NCI-H1930 (cell line): ENCODE measurements at places on chromosomes 7 and 10.

DNA sequence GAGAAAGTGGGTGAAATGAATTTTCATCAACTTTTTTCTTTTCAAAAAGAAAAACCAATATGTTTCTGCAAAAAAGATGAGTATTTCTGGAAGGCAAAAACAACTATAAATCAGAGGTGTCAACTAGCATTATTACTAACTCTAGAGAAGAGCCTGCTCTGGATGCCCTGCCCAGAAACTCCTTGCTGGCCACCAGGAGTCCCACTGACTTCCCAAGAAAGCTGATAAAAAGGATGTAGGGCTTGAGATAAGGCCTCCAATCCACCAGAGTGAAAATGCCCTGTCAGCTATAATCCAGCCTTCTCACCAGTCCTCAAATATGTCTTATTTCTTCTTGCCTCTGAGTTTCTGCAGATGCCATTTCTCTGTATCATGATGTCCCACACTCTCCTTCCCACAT is 16.7 kb upstream of the FZD1 start:
- DNase-seq = no peak

DNA sequence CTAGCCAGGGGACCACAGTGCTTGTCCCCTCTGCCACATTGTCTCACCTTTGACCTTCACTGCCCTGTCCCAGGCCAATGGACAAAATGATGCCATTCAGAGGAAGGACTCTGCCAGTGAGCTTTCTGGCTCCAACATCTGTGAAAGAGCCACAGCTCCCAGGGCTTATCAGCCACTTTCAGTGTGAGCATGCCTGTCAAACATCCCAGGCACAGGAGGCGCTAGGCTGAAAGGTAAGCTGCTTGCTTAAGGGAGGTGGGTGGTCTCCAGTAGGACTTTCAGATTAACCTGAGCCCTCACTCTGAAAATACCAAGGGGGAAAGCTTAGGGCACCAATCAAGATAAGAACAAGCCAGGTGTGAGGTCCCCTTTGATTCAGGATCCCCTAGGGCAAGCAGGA is 59.8 kb upstream of the GDF10 start:
- no peak for DNase-seq

DNA sequence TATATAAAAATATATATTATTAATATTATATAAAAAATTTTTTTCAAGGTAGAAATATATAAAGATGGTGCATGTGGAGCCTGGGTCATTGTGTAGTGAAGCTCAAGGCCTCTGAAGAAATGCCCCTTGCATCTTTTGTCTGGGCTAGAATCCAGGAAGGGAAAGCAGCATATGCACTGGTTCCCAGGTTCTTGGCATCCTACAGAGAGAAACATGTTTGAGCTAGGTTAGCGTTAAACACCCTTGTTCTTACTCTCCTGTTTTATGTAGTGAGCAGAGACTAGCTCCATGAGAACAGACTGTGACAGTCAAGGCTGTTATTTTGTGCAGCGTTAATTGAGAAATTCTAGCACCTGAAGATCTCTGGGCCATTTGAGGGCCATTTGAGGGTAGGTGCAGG is 116.1 kb downstream of the POM121L12 start:
- no peak for DNase-seq

GRCh38 chr10:15348579-15348978 is 22.5 kb downstream of the FAM171A1 start:
- no peak for DNase-seq

DNA sequence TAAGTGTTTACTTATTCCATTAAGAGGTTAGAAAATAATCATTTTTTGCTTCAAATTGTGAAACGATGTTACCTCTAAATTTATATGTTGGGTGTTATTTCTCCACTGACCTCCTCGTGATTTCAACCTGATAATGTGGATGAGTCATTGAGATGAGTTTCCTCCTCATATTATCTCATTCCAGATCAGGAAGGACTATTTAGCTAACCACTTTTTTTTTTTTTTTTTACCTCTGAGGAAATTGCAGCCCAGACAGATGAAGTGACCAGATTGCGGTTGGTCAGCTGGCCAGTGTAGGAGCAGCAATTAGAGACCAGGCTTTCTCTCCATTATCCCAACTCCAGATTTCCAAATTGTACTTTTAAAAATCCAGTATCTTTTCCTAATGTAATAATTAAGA is 248.7 kb downstream of the FZD1 start:
- DNase-seq = no peak

DNA sequence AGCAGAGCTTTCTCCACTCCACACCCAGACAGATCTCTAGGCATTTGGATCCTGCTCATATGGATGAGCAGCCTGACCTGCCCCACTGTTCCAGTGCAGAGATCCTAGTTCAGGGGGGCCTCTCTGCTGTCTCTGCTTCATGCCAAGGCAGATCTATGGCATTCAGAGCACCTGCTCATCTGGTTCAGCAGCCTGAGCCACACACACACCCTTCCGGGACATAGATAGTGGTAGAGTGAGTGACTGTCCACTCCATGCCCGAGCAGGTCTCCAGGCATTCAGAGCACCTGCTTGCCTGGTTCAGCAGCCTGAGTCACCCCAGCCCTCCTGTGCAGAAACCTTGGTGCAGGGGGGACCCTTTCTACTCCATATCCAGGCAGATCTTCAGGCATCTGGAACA is 54.3 kb upstream of the ZNF800 start:
- no peak for DNase-seq

GRCh38 chr7:71388181-71388580 is 256.2 kb downstream of the GALNT17 start:
- DNase-seq = no peak

DNA sequence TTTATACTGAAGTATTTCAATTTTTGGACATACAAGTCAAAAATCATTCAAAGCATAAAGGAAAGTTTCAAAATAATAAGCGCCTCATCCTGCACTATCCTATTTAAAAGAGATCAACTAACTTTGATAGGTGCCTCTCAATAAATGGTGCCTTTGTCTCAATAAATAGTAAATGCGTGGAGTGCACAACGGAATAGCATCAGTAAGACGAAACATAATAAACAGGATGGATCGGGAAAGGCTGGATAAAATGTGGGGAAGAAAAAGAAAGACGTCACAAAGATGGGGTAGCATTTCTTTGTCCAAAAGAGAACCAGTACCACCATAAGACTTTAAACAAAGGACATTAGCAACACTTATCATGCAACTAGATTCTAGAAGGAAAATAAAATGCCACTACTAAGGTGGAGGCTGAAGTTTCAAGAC is 571 bp upstream of the PRKAR2B start:
- no peak for DNase-seq

- no peak for DNase-seq
Observed at GRCh38 chr10:17682236-17682946, 38.4 kb downstream of the STAM start.

DNA sequence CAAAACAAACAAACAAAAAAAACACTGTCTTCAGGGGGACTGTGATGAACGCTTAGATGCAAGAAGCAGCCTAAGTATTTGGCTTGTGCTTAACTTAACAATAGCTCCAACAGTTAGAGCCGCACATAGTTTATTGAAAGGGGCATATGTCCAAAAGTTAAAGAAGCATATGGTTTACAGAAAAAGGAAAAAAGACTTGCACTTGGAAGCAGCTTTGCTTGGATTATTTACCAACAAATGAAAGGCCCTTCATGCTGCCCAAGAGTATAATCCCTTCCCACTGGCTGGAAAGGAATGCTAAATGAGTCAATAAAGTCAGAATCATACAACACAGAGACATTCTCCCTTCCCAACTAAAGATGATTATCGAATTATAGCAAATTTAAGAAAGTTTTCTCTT is 77.9 kb downstream of the GLI3 start:
- no peak for DNase-seq

DNA sequence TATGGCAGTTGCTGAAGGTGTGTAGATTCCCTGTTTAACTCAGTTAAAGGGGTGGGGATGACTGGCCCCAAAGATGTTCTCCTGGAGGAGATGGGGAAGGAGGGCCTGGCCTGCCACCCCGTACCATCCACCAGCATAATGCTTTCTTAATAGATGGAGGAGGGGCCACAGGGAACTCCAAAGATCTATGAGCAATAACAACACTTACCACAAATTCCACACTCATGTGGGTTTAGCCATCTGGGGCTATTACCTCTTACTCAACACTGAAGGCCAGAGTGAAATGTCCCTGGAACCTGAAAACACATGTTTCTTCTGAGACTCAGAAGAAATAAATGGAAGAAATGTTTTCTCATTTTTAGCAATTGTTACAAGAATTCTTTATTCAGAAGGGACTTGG is 259.0 kb downstream of the CXCL12 start:
- DNase-seq = no peak

- DNase-seq = no peak
Observed at GRCh38 chr10:80144696-80145131, 12.2 kb downstream of the PLAC9 start.

DNA sequence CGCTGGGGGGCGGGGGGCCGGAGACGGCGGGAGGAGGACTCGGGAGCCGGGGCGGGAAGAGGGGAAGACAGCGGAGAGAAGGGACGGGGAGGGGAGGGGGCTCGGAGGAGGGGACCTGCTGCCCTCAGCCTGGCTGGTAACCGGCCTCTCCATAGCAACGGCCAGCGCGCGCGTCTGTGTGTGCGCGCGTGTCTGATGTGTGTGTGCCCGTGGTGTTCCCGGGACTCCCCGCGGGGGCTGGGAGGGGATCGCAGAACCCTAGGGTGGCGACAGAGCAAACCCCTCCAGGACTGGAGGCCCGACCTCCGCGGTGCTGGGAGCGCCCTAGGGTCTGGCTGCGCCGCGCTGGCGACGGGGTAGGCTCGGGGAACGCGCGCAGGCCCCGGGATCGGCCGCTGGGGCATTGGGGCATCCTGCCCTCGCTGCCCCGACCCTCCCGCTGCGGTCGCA is 356.3 kb downstream of the DNAJB6 start:
- DNase-seq = no peak

DNA sequence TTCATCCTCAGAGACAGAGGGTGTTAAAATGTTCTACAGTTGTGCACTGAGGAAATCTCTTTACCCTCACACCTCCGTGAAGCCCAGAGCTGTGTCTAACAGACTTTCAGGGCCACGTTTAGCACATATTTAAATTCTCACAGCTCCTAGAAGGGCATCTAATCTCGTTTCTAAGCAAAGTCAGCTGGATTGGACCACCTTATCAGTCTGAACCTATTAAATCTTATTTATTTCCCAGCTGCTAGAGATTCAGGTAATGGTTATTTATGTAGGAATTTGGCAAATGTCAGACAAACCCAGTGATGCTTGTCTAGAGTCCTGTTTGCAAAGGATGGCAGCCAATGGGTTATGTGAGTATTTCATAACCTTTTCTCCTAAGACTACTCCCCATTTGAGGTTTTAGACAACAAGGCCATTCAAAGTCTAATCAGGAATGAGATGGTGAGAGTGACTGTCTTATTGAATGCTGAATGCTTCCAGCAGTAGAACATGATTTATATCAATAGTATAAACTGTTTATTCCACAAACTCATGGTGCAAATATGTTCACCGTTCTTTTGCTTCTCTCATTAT is 54.8 kb upstream of the EXOC4 start:
- DNase-seq = no peak

DNA sequence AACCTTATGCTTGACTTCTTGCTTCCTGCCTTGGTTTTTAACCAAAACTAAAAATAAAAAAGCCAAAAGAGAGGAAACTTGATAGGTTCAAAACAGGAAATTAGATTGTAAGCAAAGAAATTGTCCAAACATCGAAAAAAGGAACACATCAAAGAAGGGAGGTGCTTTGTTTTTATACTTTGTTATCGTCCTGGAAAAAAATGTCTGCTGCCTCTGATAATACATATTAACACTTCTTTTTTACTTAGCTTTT is 286.6 kb upstream of the C7orf33 start:
- no peak for DNase-seq

DNA sequence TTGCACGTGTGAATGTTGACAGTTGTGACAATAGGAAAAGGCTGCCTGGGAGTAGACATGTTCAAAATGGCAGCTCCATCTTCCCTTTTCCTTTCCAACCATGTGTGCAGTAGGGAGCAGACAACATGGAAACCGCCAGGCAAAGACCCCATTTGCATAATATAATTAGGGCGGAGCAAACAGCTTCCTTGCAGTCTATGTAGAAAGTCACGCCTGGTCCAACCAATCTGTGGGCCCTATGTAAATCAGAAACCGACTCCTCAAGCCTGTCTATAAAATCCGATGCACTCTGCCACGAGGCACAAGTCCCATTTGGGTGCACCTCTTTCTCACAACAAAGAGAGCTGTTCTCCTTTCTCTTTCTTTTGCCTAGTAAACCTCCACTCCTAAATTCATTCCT is 19.6 kb downstream of the NEBL start:
- no peak for DNase-seq

DNA sequence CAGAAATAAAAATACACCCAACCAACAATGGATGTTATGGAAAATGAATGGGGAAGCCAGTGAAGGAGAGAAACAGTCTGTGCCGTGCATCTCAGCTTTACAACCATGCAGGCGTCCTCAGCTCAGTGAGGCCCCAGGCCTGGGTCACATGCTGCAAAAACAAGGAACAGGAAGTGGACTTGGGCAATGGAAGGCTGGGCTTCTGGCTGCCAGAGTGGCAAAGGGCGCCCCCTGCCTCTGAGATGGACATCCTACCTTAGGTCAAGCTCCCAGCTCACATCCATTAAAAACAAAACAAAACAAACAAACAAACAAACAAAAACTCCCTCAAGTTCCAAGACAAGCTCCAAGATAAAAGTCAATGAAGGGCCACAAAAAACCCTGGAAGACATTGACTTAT is 54.7 kb upstream of the AFAP1L2 start:
- no peak for DNase-seq

- no peak for DNase-seq
Observed at GRCh38 chr7:102897856-102898531, 14.8 kb upstream of the LRRC17 start.

DNA sequence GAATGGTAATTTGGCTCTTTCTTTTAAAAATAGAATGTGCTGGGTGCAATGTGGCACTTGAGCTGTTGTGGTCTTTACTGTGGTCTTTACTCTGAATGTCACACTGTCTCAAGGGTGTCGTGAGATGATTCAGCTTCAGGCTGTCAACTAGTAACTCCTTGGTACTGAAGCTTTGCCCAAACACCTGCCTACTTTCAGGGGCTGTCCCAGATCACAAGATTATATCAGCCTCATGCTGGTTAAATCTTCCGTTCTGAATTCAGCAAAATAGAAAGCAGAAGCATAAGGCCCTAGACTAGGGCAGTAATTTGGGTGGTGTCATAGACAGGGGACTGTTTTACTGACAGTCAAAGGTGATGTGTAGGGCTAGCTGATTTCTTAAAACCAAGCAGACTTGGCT is 110.9 kb downstream of the BAMBI start:
- DNase-seq = no peak
